ENCODE measurements at places on chromosomes 16 and 17.

DNA sequence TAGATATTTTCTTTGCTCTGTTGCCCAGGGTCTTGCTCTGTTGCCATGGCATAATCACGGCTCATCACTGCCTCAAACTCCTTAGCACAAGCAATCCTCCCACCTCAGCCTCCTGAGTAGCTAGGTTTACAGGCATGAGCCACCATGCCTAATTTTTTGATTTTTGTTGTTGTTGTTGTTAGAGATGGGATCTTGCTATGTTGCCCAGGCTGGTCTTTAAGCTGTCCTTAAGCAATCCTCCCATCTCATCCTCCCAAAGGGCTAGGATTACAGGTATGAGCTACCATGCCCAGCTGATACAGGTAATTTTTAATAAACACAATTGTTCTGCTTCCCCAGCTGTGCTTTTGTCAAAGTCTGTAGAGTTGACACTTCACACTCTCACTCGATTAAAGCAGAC lies 159.3 kb downstream of the PARN start:
- DNase-seq, result no peak

DNA sequence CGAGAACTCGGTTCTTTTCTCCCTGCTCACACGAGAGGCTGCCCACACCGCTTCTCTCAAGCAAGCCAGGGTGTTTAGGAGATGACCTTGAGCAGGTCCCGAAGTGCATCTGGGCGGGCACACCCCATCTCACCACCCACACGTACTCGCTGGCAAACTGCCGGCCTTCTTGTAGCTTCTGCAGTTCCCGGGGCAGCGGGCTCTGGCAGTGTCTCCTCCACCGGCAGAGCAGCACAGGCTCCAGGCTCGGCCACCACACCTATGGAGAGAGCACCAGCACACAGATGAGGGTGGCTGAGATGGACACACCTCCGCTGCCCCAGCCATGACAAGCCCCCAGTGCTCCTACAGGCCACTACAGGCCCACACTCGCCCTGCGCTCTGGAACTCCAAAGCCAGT lies 23.5 kb downstream of the ZNF276 start:
- no peak for DNase-seq

DNA sequence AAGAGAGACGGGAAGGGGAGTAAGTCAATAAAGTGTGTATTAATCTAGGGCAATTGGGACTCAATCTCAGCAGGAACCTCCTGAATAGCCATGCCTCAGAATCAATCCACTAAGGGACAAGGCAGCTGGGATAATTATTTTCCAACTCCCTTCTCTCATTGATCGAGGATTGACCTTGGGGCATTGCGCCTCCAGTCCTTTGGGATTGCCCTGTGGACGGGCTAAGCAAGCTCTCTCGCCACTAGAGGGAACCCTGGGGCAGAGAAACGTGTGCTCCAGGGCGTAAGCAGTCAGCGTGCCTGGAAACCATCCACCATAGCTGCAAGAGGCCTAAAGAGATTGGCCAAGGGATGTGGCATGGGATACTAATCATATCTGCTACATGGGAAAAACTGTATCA lies 53.9 kb upstream of the ERCC4 start:
- peak; percentile 51 for DNase-seq

- DNase-seq, result no peak
Observed at GRCh38 chr16:8935989-8936388, 27.7 kb downstream of the USP7 start.

All from suppressor macrophage (primary cell).